Dermis blood vessel endothelial cell (primary cell): ENCODE measurements at places on chromosomes 1 and 21.

DNA sequence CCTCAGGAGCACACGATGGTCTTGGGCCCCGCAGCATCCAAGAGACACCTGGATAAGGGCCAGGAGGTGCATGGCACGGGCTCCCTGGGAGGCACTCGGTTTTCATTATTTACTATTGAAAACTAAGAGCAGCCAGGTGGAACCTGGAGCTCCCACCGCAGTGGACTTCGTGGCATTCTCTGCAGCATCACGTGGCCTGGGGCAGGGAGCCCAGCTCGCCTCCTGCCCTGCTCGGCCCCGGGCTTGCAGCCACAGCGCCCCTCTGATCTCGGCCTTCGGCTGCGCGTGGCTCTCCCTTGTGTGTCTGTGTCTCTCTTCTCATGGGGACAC is 121.6 kb downstream of the SIK1 start:
- DNase-seq, result no peak

DNA sequence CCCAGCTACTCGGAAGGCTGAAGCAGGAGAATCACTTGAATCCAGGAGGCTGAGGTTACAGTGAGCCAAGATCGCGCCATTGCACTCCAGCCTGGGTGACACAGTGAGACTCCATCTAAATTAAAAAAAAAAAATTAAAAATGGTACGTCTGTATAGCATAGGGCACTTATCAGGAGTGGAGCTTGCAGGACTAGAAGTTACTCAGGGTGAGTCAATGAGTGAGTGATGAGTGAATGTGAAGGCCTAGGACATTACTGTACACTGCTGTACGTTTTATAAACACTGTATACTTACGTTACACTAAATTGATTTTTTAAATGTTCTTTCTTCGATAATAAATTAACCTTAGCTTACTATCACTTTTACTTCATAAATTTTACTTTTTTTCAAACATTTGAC is 183.6 kb downstream of the NR5A2 start:
- DNase-seq, result no peak

GRCh38 chr1:22608361-22608760 is 28.1 kb upstream of the C1QA start:
- no peak for DNase-seq

DNA sequence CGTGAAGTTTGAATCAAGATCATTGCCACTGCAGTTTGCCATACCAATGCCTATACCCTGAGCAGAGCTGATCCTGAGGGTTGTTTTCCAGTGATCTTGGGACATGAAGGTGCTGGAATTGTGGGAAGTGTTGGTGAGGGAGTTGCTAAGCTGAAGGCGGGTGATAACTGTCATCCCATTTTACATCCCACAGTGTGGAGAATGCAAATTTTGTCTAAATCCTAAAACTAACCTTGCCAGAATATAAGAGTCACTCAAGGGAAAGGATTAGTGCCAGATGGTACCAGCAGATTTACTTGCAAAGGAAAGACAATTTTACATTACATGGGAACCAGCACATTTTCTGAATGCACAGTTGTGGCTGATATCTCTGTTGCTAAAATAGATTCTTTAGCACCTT is 78.6 kb downstream of the FMN2 start:
- no peak for DNase-seq

- no peak for DNase-seq
Measured at GRCh38 chr1:161886589-161886988, 120.5 kb downstream of the ATF6 start.

DNA sequence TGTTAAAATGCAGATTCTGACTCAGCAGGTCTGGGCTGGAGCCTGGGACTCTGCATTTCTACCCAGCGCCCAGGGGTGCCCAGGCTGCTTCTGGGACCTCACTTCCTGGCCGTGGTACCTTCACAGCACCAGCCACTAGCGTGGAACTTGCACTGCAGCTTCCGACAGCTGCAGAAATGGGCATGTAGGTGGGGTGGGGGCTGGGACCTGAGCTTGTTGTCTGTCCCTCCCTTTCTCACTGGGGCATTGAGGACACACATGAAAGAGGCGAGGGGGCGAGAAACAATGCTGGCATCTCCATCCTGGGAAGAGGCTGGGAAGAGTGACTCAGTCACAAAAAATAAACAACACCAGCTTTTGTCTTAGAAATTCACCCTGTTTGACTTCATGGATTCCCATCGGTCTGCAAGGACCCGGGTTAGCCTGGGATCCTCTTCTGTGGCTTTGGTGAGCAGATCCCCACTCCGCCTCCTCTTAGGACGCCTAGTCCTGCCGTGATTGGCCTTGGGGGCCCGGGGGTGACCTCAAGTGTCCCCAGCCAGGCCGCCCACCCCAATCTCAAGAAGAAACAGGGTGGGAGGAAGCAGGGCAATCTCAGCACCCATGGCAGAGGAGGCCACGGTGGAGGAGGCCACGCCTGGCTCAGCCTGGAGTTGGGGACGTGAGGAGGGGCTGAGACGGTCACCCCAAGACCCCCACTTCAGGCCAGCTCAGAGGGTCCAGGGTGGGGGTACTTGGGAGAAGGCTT is 29.9 kb upstream of the POFUT2 start:
- DNase-seq, result peak; percentile 91

DNA sequence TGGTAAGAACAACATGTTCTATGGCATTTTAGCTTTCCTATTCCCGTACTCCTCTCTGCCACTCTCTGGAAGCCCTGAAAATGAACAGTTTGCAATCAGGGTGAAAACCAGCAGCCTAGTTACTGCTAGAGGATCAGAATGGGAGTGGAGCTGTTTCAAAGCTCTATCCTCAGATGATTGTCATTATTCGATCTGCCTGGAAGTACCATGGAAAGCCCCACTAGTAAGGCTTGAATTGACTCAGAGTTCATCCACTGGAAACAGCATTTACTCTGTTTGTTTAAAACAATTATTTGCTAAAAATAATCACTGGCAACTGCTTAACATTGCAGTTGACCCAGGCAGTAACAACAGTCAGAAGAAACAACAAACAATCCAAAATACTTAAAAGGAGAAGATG is 91.2 kb downstream of the USH2A start:
- DNase-seq, result no peak

DNA sequence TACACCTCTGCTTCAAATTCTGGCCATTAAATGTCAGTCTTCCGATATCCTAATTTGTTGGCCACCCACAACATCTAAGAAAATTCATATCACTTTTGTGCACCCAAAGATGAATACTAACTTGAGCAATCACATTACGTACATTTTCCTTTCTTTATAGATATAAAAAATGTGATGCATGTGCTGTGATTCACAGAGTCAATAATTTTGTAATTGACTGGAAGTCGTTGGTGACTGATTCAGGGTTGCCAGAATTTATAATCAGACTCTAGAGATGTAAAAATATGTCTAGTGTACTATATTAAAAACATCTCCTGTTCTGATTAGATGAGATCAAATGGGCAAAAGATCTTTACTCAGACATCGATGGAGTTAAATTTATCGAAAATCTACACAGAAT is 150.0 kb upstream of the KCTD3 start:
- DNase-seq, result no peak

GRCh38 chr1:115364780-115365155 is 26.7 kb upstream of the NGF start:
- no peak for DNase-seq

- no peak for DNase-seq
Measured at GRCh38 chr1:22539510-22540118, 23.7 kb upstream of the EPHA8 start.

GRCh38 chr1:117179471-117179870 is 31.3 kb downstream of the VTCN1 start:
- no peak for DNase-seq

DNA sequence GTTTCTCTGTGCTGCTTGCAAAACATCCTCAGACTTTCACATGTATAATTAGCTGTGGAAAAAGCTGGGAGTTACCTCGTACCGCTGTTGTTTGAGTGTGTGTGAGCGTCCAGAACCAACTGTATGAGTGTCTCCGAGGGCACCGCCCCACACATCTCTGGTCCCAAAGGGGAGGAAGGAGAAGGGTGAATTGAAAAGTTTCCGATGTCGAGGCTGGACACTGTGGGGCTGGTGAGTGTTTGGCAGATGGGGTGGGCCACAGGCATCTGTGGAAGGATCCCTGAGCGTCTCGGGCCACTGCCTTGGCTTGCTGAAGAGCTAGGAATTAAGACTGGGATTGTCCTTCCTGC is 1.2 kb downstream of the ATP2B4 start:
- peak; percentile 42 for DNase-seq

DNA sequence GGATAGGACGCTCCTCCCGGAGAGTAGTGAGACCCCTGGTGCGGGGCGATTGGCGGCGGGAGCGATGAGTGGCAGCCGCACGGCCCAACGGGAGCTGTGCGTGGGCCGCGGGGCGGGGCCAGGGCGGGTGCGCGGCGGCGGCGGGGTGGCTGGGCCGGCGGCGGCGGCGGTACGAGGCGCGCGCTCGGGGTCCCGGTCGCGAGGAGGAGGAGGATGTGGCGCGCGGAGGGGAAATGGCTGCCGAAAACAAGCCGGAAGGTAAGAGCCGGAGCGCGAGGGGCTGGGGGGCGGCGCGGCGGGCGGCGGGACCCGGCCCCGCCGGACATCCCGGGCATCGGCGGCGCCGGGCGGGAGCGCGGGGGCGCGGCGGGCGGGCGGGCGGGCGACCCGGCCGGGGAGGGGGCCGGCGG is at the start of gene CAMTA1:
CAMTA1 (plus strand) TSS at position 137 of the 410 bp plus-strand sequence; CDS start at position 214, 77 bp downstream.
- DNase-seq, result no peak

DNA sequence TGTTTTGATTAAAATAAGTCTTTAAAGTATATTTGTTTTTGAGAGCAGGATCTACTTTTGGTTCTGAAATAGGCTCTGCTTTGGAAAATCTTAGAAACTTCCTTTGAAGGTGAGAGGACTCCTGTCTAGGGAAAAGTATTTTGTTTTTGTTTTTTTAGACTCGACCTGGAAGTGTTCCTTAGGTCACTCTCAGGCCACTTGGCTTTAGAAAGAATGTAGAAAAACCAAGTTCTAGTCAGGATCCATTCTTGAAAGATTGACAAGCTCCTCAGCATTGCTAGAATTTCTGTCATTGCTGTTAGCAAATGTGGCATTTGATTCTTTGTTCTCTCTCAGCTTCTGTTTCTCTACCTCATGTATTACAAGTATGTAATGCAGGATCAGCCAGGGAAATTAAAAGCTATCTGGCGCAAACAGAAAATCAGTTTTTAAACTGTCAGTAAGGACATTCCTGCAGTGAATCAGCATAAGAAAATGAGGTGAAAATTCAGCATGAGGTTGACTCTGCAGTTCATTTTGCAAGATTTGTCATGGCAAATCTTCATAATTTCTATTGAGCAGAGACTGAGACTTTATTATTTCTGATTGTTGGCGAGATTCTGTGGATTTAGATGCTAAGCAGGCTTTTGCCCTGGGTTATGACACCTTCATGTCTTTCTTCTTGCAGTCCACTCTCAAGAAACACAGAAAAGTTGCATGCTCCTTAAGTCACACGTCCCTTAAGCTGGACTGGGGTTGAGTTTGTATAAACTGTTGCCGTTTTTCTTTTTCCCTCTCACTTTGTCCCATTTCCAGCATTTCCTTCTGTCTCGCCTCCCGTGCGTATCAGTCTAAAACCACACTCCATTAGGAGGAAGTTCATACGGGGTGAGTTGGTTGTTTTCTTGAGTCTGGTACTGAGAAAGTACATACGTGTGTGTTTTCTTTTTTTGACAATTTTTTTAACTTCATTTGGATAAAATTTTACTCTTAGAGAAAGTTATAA is 12.6 kb downstream of the NTPCR start:
- DNase-seq, result peak; percentile 33

GRCh38 chr21:36047139-36047538 is 13.2 kb downstream of the SETD4 start:
- DNase-seq, result no peak

DNA sequence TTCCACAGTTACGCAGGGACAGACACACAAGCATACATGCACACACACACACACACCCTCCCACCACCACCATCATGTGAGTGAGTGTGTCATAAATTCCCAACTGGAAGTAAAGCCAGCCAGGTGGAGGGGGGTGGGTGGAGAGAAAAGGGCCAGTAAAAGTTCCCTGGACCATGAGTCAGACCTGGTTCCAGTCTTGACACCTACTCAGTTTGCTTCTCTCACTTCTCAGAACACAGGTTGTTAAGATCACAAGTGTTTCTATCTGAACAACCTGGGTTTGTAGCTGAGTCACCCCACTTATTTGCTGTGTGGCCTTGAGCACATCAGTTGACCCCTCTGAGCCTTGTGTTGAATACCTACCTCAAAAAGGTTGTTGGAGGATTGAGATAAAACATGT is 9.6 kb downstream of the EPHA10 start:
- no peak for DNase-seq

DNA sequence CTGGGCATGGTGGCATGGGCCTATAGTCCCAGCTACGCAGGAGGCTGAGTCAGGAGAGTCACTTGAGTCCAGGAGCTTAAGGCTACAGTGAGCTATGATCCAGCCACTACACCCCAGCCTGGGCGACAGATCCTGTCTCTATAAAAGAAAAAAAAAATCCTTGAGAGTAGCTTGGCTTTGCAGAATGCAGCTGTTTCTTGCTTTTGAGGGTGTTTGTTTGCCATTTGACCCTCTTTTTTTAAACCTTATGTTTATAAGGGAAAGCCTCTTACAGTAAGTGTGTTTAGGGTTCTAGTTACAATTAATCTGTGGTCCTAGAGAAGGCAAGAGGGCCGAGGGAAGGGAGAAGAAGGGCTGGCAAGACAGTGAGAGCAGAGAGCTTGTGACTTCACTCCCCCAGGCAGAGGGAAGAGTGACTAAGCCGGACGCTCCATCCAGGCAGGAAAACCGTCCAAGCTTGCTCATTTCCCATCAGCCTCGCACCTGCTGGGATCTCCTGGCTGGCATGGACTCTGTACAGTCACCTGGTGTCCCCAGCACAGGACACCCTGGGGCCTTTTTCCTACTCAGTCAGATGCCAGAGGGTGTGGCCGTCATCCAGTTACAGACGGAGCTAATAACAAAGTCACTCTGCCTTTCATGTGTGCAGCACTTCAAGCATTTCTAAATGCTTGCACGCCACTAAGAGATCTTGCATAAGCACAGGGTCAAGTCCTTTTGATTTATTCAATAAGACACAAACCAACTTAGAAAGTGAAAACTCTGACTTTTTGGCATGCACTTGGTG is 55.5 kb upstream of the PSEN2 start:
- peak; percentile 97 for DNase-seq

DNA sequence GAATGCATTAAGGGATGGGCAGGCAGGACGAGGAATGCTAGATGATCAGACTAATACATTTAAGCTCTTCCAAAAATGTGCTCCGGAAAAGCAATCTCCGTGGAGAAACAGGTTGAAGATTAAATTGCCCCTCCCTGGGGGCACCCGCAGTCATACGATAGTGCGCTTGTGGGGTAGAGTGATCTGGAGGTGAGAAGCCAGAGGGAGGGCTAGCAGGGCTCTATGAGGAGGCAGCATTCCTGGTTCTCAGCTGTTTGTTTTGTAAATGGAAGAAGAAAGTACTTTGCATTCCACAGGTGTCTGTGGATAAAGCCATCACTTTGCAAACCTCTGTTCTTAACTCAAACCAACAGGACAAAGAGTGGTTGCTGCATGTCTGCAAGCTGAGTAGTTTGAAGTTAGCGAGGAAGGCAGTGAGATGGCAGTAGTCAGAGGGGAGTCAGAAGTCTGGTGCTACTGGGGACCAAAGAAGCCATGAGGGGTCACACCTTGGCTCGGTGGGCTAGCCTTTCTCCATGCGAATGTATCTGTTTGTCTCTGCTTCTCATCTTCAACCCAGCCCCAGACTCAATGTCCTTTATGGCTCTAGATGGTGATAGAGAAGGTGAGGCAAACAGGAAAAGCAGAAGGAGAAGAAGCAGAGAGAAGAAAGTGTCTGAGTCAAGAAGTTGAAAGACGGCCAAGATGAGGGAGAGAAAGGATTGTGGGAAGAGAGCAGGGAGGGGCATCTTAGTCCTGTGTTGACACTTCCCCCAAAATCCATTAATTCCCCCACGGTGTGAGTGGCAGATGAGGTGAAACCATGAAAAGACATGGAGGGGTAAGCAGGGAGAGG is 65.2 kb upstream of the GJA8 start:
- DNase-seq, result no peak
